Cortex of kidney (tissue), 1 donor: ENCODE measurements at places on chromosomes 4 and X.

DNA sequence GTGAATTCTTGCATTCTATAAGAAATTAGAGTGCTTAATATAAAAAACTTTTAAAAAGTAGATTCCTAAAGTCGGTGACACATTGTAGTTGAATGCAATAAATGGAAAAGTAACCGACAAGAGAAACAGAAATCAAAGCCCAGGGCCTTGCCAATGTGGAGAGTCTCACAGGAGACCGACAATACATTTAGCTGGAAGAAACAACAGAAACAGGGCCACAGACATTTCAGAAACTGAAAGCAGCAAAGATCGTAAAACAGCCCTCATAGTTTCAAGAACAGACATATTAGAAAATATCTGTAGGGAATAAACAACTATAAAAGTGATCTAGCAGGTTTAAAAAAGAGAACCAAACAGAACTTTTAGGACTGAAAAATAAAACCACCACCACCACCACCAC, 49.5 kb downstream of the STAP1 start:
- no peak for DNase-seq

GRCh38 chrX:149092179-149092578, 412.9 kb downstream of the IDS start:
- no peak for DNase-seq

DNA sequence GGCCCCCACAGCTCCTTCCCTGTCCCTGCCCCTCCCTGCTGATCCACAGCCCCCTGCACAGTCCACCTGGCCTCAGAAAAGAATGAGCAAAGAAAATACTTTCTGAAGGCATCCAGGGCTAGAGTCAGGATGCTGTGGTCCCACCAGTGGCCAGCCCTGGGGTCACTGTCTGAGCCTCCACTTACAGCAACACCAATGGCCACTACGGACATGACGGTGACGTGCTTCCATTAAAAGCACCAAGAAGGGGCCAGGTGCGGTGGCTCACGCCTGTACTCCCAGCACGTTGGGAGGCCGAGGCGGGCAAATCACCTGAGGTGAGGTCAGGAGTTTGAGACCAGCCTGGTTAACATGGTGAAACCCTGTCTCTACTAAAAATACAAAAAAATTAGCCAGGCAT, 4.0 kb downstream of the JAKMIP1 start:
- DNase-seq = no peak

DNA sequence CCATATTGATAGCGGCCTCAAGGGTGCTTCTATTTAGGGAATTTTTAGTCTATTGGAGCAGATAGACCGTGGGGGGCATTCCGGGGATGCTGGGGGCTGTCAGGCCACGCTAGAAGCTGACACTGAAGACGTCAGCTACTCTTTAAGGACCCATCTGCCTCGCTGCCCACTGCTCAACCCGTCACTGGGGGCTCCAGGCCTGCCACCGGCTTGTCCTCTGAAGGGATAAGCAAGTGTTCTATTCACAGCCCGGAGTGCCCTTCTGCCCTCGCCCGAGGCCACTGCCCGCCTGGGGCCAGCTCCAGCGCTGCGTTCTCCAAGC, 679 bp upstream of the MSL3 start:
- no peak for DNase-seq

GRCh38 chr4:45646885-45647590, 476.8 kb downstream of the GABRG1 start:
- DNase-seq = no peak

DNA sequence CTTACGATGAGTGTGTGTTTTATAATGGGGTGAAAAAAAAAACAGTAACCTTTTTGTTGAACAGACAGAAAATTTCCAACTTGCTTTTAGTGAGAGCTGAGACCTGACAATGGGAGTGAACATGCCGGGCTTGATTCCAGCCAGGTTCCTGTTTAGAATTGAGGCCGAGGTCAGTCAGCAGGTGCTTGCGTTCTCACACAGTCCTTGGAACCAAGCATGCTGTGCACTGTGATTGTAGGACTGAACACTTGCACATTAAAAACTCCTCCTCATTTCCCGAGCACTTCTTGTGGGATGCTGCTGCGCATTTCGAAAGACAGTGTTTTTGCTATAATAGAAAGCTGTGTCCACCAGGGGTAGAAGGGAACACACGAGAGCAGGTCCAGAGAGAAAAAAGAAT, 51.8 kb downstream of the TMEM131L start:
- no peak for DNase-seq

- DNase-seq = no peak
These were observed 2.4 kb downstream of the MEPE start for GRCh38 chr4:87835197-87835596.

GRCh38 chr4:36394352-36394903, 113.0 kb downstream of the DTHD1 start:
- DNase-seq = no peak

DNA sequence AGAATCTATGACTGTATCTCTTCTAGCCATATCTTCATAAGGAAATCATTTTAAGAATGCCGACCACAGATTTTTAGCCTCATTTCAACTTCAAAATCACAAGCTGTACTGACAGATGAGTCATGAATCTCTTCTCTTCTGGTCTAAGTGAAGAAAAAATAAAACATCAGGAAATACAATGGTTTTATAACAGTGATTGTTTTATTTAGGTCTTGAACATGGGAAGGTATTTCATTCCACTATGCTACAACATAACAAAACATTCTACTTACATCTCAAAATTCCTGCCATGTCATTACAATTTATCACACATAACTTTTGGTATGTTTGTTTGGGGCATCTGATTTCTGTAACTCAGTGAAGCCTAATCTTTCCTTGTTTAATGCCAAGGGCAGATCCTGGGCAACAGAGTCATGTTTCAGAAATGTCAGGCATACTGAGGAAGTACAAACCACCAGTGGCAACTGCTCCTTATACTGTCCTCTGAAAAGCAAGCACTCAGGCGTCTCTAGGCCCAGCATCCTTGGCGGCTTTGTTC, 325.0 kb downstream of the PDHA2 start:
- DNase-seq = no peak

GRCh38 chr4:40327340-40327739, 7.8 kb upstream of the CHRNA9 start:
- DNase-seq = no peak

DNA sequence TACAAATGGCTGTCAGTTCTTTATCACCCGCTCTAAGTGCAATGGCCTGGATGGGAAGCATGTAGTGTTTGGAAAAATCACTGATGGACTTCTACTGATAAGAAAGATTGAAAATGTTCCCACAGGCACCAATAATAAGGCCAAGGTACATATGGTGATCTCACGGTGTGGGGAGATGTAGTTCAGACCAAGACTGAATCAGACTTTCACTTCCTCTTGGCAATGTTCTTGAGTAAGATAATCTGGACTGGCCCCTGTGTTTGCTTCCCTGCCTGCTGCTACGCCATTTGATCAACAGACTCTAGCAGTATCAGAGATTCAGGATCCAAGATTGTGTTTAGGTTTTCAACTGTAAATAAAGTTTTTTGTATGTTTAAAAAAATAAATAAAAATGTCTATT, 682.2 kb upstream of the AMOT start:
- DNase-seq = no peak

- no peak for DNase-seq
These were observed 312.9 kb downstream of the NAF1 start for GRCh38 chr4:162853788-162854187.

GRCh38 chrX:39859991-39860861, 237.5 kb downstream of the BCOR start:
- DNase-seq = no peak

DNA sequence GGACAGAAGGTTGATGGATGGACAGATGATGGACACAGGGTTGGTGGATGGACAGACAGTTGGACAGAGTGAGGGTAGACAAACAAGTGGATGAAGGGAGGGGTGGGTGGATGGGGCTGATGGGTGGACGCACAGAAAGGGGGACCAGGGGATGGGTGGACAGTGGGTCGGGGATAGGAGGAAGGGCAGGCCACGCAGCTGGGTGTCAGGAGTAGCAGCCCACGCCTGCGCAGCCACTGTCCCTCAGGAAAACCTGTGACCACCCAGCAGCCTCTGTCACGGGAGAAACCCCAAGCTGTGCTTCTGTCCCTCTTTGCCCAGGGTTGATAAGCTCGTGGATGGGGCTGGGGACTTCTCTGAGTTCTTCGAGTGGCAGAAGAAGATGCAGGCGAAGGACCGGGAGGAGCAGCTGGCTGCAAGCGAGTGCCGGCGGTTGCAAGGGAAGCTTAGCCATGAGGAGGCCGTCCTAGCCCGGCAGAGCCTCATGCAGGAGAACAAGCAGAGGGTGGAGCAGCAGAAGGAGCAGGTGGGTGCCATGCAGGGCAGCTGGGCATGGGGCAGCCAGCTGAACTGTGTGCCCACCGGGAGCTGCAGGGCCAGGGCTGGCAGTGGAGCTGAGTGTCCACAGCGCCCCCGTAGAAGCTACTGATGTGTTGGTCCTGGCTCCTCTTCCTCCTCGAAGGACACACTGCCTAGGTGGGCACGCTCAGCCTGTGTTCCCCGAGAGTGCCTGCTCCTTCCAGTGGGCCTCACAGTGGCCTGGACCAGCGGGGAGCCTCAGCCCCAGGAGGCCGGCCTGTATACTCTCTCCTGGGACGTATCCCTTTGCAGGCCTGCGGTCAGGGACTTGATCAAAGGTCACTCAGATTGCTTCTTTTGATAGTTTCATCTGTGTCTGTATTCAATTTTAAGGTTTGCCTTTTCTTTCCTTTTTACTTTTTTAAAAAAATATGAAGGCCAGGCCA, 16.8 kb upstream of the RNF4 start:
- DNase-seq = no peak

DNA sequence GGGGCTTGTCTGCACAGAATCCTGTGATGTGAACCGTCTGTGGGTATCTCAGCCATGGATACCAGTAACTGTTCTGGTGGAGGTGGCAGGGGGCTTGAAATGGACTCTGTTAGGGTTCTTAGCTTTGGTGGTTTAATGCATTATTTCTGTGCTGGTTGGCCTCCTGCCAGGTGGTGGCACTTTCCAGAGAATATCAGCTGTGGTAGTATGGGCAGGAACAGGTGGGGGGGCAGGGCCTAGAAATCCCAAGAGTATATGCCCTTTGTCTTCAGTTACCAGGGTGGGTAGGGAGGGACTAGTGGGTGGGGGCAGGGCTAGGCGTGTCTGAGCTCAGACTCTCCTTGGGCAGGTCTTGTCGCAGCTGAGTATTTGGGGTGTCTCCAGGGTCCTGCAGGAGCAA, 106.7 kb downstream of the KIT start:
- no peak for DNase-seq

GRCh38 chr4:52604215-52604614, 54.9 kb downstream of the USP46 start:
- DNase-seq = no peak

DNA sequence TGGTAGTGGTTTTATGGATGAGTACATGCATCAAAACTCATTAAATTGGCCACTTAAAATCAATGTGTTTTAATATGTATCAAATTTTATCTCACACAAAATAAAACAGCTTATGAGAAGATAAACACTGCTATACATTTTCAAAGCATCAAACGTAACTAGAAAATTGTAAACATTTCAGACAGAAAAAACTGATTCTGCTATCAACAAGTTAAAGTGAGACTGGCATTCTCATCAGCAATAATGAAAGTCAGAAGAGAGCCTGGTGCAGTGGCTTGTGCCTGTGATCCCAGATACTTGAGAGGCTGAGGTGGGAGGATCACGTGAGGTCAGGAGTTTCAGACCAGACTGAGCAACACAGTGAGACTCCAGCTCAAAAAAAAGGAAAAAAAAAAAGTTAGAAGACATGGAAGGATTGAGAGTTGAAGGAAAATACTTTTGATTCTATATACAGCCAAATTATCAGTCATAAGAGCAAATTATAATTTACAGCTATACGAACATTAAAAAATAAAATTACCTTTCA, 2.9 kb downstream of the TBCK start:
- DNase-seq = no peak

- no peak for DNase-seq
These were observed 83.0 kb downstream of the MAB21L2 start for GRCh38 chr4:150664935-150665334.

GRCh38 chr4:172143605-172144314, 330.6 kb downstream of the GALNTL6 start:
- no peak for DNase-seq

- DNase-seq = no peak
These were observed 15.8 kb downstream of the CAMK2D start for GRCh38 chr4:113745711-113746110.

DNA sequence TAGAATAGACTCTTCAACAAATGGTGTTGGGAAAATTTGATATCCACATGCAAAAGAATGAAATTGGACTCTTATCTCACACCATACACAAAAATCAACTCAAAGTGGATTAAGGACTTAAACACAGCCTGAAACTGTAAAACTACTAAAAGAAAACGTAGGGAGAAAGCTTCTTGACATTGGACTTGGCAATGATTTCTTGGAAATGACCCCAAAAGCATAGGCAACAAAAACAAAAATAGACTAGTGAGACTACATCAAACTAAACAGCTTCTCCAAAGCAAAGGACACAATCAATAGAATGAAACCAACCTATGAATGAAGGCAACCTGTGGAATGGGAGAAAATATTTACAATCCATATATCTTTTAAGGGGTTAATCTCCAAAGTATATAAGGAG, 94.7 kb upstream of the INTU start:
- no peak for DNase-seq

GRCh38 chr4:158002173-158002572, 170.7 kb downstream of the GASK1B start:
- no peak for DNase-seq

DNA sequence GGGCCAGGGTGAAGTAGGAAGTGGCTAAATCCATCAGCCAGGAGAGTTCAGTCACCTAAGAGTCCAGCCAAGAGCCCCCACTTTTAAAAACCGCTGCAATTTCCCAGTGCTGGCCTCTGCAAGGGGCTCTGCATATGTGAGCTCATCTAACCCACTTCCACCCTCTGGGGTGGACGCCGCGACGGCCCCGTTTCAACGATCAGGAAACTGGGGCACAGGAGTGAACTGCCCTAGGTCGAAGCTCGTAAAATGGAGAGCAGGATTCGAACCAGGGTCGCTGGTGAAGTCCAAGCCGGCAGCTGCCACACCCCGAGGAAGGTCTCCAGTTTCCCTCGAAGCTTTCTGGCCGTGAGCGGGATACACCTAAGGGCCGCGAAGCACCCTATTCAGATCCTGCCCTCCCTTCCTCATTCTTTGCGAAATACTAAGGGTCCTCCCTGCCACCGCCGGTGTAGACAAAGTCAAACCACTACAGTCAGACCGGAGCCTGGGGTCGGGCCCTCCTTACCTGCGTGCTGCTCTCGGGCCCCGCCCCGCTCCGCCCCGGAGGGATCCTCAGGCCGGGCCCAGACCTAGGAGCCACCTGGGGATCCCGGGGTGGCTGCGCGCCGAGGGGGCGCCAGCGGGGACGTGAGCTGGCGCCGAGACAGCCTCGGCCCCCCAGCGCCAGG, 446 bp downstream of the EVC2 start:
- DNase-seq = no peak

- DNase-seq = no peak
These were observed 133.3 kb downstream of the GATB start for GRCh38 chr4:151627491-151627890.

GRCh38 chrX:46327566-46328115, 217.6 kb downstream of the ZNF674 start:
- DNase-seq = no peak

- no peak for DNase-seq
These were observed 16.9 kb downstream of the OTUD5 start for GRCh38 chrX:48940404-48940955.

GRCh38 chr4:62342346-62342745, 1142.2 kb downstream of the ADGRL3 start:
- no peak for DNase-seq
